ENCODE measurements at places on chromosomes 7 and 10. TPM values are rescaled to one million over a fixed set of nuclear protein-coding genes. Genes with fewer than 3 reads are reported as not detected.

GRCh38 chr7:15889507-15889906 is 203.0 kb upstream of the MEOX2 start:
- H3K4me1 ChIP-seq = peaks cover 6% of the 10 kb centered on the region
- H3K36me3 ChIP-seq = no peaks in the 10 kb centered on the region
- no peak overlapping the region for H3K4me3 ChIP-seq

Gene SPAM1
- total RNA-seq = not detected

DNA sequence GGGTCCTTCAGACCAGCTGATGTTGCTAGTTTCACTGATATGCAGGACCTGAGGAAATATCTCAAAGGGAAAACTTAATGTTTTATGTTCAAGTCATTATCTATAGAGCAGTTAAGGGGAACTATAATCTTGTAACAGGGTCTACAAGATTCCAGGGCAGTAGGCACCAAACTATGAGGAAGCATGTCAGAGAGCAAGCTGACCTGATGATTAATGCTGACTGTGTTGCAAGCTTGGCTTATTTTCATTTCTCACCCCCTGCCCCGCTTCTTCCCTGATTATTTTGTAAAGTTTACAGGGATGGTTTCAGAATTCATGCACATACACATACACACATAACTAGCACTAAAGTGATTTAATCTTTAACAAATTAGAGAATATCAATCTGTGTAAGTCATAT is 84.3 kb upstream of the CACNA2D1 start:
- DNase-seq = no peak
- H3K4me3 ChIP-seq = no peak overlapping the region

GRCh38 chr7:82886324-82886723 is 276.4 kb downstream of the PCLO start:
- H3K27ac ChIP-seq = no peak overlapping the region
- H3K4me1 ChIP-seq = no peaks in the 10 kb centered on the region
- no peaks in the 10 kb centered on the region for H3K36me3 ChIP-seq
- DNase-seq = no peak
- no peaks in the 10 kb centered on the region for H3K27me3 ChIP-seq

GRCh38 chr7:94903971-94904370 is 3.4 kb upstream of the PPP1R9A start:
- H3K27ac ChIP-seq = no peak overlapping the region
- no peaks in the 10 kb centered on the region for H3K36me3 ChIP-seq
- DNase-seq = no peak
- H3K4me3 ChIP-seq = no peak overlapping the region

Gene GRM3
- not detected for total RNA-seq

DNA sequence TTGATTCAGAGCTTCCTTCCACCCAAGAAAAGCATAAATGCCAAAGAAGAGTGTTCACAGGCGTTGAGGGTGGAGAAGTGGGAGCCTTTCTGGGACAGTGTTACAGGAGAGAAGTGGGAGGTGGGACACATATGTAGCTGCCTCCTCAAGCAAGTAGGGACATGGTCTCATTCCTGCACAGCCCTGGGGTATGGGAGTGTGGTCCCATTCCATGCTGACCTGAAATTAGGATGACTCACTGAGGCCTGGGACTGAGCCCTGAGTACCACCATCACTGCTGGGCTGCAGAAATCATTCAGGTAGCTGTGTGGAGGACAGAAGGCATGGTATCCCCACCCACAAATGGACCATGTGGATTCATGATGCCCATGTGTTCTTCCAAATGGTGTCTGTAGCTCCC is 17.4 kb upstream of the SFTPA1 start:
- no peaks in the 10 kb centered on the region for H3K27me3 ChIP-seq
- H3K4me1 ChIP-seq = no peaks in the 10 kb centered on the region
- H3K4me3 ChIP-seq = no peak overlapping the region
- DNase-seq = no peak
- no peak overlapping the region for H3K27ac ChIP-seq

Gene PGAM2
- total RNA-seq = not detected

GRCh38 chr7:44448922-44449583 is 41.4 kb downstream of the NUDCD3 start:
- no peaks in the 10 kb centered on the region for H3K4me1 ChIP-seq
- DNase-seq = no peak
- H3K36me3 ChIP-seq = peaks cover 20% of the 10 kb centered on the region
- H3K27ac ChIP-seq = no peak overlapping the region
- peaks cover 5% of the 10 kb centered on the region for H3K27me3 ChIP-seq

DNA sequence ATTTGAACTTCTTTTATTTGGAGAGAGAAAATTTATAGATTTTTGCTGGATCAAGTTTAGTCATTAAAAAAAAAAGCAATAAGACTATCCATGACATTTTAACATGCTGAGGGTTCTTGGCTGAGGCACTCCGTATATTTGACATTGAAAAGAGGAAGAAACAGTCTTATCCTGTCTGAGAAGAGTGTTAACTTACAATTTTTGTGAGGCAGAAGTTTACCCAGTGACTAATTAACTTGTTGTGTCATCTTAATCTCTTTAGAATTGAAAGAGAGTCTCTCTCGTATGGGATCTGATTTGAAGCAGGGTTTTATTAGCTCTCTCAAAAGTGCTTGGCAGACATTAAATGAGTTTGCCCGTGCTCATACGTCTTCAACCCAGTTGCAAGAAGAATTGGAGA is 39.3 kb downstream of the SEC23IP start:
- H3K4me1 ChIP-seq = no peaks in the 10 kb centered on the region
- no peak for DNase-seq
- no peak overlapping the region for H3K4me3 ChIP-seq
- no peaks in the 10 kb centered on the region for H3K27me3 ChIP-seq
- peaks cover 7% of the 10 kb centered on the region for H3K36me3 ChIP-seq

Gene MDFIC
- total RNA-seq = 22.3 TPM

Gene CYP17A1
- not detected for total RNA-seq

DNA sequence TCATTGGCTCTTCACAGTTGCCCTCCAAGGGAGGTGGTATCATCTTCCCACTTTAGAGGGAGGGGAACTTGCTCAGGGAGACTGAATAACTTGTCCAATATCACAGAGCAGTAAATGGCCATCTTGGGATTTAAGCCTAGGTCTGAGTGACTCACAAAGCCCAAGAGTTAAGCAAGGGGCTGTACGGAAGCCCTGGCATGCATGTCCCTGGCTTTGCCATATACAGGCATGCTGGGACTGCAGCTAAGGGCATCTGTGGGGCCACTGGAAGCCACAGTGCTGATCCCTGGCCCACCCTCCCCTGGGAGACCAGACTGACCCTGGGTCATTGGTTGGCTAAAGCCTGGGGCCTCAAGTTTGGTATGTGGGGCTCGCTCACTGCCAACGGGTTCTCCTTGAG is 3.1 kb downstream of the VSIR start:
- peaks cover 64% of the 10 kb centered on the region for H3K4me1 ChIP-seq
- peaks cover 12% of the 10 kb centered on the region for H3K27me3 ChIP-seq
- no peak for DNase-seq
- no peak overlapping the region for H3K4me3 ChIP-seq
- H3K36me3 ChIP-seq = peaks cover 4% of the 10 kb centered on the region

DNA sequence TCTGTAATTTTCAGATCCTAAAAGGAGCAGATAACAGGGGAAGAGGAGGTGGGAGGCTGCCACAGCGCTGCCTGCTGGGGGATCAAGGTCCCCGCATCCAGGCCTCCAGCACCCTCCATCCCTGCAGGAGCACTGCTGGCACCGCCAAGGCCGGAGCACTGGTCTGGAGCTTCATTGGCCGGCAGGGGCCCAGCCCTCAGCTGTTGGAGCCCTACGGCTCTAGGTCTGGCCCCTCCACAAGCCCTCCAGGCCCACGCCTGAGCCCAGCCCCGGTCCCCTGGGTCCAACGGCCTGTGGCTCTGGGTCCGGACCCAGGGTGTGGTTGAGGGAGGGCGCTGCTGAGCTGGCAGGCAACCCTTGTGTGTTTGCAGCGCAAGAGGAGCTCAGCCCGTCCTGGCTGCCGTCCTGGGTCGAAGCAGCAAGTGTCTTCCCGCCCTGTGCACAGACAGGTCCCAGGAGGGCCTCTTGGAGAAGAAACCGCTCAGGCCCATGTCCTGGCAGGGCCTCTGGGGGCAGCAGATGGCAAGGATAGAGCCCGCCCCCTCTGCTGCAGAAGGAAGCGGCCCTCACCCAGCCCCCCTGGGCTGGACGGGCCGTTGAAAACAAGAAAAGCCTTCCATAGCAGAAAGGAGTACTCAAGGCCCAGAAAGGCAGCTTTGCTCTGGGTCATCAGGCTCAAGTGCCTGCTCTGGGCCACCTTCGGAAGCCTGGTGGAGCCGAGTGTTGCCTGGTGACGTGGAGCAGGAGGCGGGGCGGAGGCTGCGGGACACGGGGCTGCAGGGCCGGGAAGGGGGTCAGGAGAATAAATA is 54.3 kb upstream of the TNRC18 start:
- peaks cover 8% of the 10 kb centered on the region for H3K4me1 ChIP-seq
- no peak overlapping the region for H3K4me3 ChIP-seq
- peaks cover 3% of the 10 kb centered on the region for H3K27me3 ChIP-seq
- no peak overlapping the region for H3K27ac ChIP-seq
- DNase-seq = peak; percentile 53
- H3K36me3 ChIP-seq = peaks cover 6% of the 10 kb centered on the region

DNA sequence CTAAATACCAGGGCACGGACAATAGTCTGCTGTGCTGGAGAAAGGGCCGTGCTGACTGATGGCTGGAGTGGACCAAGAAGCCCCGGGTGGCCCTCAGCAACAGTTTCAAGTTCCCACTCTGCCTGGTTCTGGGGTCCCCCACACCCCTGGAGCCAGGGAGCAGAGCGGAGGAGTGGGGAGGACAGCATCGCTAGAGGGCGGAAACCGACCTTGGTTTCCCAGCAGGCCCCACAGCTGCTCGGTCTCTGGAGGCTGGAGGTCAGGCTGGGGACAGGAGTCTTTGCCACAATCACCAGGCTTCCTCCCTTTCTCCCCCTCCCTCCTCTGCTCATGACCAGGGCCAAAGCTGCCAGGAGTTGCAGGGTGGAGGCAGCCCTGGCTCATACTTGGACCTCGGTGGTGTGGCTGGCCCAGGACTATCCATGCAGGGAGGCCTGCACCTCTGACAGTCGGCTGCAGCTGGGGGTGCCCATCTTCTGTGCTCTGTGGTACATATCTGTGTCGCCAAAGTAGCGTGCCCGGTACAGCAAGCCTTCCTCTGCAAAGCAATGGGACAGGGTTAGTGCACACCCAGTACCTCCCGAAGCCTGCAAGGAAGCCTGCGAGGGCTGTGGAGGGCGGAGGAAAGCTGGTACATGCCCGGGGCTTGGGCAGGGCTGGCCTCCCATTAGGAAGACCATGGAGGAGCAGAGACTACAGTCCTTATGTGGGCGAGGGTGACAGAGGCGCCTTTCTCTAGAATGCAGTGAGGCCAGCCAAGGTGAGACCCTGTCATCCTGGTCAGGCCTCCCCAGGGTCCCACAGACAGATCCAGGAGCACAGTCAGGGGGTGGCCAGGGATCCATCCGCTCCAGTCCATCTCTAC is 19.1 kb downstream of the DNAJB12 start:
- peaks cover 2% of the 10 kb centered on the region for H3K27me3 ChIP-seq
- DNase-seq = no peak
- peaks cover 17% of the 10 kb centered on the region for H3K36me3 ChIP-seq
- H3K4me1 ChIP-seq = peaks cover 15% of the 10 kb centered on the region

DNA sequence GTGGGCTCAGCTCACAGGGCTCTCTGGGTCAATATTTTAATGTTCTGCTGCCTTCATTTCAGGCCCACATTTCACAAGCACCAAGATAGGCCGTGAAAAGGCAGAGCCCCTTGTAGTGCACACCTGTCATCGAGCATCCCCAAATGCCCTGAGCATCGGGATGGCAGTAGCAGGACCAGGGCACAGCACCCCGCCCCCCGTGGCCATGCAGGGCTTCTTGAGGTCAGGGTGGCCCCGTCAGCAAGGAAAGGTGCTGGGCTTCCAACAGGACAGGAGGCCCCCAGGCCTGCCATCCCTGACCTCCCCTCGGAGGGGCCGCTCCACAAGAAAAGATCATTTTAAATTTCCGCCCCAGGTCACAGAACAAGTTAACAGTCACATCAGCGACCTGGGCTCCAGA is 2.9 kb upstream of the CNPY1 start:
- no peak overlapping the region for H3K4me3 ChIP-seq
- DNase-seq = no peak
- peaks cover 7% of the 10 kb centered on the region for H3K27me3 ChIP-seq
- no peaks in the 10 kb centered on the region for H3K36me3 ChIP-seq
- no peaks in the 10 kb centered on the region for H3K4me1 ChIP-seq

DNA sequence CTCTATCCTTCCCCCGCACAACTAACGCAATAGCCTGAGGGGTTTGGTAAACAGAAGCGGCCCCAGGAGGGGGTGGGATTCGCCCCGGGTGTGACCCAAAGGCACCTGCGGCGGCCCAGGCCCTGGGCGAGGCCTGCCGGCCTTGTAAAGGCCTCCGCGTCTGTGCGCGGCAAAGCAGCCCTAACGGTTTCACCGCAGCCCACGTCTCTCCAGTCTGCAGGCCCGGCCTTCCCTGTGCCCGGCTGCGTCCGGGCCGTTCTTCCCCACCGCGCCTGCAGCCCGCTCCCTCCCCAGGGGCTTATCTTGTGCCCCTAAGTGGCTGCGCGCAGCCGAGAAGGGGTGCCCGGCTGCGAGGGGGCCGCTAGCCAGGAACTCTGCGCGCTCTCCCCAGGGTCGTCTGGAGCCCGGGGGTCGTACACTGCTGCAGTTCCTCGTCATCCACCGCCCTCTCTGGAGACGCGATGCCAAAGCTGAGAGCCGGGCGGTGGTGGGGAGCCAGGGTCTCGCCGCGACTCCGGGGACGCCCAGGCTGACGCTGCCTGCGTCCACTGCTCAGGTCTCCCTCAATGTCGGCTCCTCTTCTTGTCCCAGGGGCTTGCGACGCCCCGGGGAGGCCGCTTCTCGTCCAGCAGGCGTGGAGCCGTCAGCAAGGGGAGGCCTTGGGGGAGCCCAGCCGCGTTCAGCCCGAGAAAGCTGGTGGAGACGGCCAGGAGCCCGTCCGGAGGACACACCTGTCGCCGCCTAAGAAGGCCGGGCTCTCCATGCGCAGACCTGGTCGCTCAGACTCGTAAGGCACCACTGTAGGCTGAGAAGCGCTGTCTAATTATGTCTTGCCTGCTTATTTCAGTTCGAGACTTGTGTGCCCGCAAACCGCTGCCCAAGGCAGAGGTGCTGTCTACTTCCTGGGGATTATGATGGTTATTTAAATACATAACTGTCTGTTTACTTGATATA is 132.3 kb downstream of the SPAG6 start:
- H3K36me3 ChIP-seq = peaks cover 3% of the 10 kb centered on the region
- H3K4me1 ChIP-seq = peaks cover 21% of the 10 kb centered on the region
- DNase-seq = peak; percentile 47
- no peak overlapping the region for H3K27ac ChIP-seq

DNA sequence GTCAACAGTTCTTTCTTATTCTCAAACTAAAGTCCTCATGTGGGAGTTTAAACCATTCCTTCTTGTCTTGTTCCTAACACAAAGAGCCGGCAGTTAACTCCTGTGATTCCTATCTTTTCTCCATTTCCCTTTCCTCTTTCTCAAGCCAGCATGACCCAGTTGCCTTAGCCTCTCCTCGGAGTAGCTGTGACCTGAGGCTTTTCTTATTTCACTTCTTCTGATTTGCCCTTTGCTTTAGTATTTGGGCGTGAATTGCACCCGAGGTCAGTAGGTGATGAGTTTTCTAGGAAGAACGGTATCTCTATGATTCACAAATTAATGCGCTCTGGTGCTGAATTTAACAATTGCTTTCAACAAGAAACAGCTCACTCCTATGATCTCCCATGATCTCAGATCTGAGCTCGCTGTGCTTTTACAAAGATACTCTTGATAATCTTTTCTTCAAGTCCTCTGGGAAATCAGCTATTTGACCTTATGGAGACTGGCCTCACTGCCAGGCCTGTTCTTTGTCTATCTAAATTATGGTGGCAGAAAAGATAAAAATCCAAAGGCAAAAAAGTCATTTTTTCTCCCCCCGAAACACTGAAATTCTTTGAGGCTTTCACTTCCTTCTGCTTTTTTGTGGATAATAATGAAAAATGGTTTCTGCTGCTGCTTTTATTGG is 184.6 kb downstream of the JCAD start:
- H3K36me3 ChIP-seq = peaks cover 7% of the 10 kb centered on the region
- peak overlapping the region; percentile 3 for H3K4me3 ChIP-seq
- peak overlapping the region; percentile 91 for H3K27ac ChIP-seq
- DNase-seq = no peak
- peaks cover 29% of the 10 kb centered on the region for H3K4me1 ChIP-seq
